HFF-Myc (cell line): ENCODE measurements at places on chromosomes 1 and 21.

DNA sequence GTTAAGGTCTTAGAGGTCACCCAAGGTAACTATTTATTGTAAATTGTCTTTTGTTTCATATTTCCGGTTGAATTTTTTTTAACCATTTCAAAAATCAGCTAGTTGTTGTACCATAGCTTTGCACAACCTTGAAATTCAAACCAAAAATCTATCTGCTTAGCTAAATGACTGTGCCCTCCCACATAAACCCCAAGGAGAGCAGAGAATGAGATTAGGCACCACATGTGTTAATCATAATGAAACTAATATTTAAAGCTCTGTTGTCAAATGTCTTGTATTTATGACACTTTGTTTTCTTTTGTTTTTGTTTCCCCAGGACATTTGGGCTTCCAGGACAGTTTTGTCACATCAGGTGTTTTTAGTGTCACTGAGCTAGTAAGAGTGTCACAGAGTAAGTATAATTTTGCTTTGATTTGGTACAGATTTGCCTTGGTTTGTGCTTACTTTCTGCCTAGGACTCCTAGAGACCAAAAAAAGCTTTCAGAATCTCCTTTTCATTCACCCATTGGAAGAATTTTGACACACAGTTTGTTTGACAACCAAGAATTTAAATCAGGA lies 249.9 kb downstream of the NFIA start:
- no peak for DNase-seq

DNA sequence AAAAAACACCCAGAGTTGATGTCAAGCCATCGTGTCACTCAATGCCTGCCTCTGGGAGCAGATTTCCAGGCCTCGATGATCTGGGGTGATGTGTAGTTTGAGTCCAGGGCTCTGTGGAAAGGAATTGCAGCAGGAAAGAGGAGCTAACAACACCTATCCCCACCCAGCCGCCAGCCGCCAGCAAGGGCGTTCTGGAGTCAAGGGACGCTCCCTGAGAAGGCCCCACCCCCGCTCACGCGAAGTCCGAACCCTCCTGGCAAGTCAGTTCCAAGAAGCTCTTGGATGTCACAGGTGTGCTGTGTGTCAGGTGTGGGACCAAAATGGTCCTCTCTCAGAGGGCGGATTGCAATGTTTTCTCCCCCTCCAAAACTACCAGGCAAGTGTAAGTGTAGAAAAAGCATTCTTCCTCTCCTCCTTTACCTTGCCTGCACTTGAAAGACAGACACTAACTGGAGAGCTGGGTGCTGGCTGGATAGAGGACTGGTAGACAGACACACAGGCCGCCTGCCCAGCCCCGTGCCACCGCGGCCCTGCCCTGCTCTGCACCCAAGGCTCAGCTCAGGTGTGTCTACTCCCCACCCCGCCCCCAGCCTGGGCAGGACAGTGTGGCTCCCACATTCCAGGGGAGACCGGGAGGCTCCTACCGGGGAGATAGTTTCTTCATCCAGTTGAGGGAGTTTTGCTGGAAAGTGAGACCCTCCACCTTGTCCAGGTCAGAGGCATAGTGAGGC lies 8.5 kb downstream of the AGT start:
- no peak for DNase-seq

- DNase-seq: no peak
Observed at GRCh38 chr1:33844166-33844565, 19.7 kb upstream of the HMGB4 start.

DNA sequence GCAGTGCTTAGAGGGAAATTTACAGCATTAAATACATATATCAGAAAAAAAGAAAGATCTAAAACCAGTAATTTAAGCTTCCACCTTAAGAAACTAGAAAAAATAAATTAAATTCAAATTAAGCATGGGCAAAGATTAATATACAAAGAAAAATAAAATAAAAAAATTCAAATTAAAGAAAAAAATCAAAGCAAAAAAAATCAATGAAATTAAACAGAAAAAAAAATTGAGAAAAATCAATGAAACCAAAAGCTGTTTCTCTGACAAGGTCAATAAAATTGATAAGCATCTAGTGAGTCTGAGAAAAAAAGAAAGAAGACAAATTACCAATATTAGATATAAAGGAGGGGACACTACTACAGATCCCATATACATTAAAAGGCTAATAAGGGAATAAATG lies 26.0 kb downstream of the GNG12 start:
- no peak for DNase-seq

DNA sequence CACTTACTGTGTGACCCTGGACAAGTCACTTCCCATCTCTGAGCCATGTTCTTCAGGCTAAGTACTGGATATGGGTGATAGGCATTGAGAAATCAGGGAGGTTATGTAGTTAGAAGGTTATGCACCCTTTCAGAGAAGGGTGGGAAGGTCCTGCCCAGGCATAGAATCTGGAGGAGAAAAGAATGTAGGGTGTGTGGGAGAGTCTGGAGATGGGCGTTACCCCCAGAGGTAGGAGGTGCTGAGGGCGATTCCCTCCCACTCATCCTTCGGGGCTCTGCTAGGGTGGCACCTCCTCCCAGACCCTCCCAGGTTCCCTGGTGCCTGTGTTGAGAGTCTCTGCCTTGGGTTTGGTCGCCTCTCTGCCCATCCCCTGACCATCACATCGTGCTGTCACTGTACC lies 51.1 kb downstream of the IGSF21 start:
- no peak for DNase-seq

DNA sequence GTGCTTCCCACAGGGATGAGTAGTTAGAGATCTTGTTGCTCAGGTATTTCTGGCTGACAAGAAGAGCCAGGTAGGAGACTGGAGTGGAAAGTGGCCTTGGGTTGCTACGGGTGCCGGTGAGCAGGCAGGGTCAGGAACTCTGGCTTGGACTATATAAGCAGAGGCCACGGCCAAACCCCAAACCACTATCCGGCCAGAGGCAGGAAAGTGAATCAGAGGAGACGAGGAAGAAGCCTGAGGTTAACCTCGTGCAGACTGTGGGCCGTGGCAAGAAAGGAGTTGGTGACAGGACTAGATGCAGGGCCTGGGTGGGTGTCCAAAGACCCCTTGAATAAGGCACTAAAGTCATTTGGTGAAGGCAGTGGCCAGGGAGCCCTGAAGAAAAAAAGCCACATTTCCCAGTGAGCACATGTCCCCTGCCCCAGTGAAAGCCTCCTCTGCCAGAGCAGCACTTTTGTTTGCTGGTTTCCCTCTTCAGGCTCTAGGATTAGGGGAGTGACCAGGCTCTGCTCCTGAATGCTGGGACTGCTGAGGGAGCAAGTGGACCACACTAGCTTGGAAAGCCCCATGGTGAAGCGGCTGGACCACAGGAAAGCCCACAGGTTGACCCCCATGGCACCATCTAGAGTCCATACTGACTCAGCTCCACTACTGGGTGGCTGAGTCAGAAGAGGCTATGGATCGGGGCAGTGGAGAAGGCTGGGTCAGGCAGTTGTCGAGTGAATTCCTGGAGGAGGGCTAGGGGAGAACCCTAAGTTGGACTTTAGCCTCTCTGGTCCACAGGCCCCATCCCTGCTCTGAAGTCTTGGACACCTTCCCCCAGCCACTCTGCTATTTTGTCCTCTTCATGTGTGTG lies 23.4 kb downstream of the CSF1 start:
- DNase-seq: no peak

DNA sequence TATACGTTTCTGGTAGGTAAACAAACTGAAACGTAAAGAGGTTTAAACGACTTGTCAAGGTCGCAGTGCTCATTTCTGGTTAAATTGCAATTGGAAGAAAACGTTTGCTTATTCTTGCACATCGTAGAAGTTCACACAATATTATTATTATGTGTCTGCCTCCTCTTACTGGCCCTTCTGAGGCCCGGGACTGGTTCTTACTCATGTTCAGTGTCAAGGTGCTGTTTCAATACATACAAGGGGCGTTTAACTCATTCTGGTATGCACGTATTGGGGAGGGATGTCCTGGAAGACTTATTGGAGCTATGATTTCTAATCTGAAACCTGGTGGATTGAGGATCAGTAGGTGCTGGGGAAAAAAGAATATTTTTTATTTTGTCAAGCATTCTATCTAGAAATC lies 932 bp downstream of the RPF1 start:
- DNase-seq: no peak

DNA sequence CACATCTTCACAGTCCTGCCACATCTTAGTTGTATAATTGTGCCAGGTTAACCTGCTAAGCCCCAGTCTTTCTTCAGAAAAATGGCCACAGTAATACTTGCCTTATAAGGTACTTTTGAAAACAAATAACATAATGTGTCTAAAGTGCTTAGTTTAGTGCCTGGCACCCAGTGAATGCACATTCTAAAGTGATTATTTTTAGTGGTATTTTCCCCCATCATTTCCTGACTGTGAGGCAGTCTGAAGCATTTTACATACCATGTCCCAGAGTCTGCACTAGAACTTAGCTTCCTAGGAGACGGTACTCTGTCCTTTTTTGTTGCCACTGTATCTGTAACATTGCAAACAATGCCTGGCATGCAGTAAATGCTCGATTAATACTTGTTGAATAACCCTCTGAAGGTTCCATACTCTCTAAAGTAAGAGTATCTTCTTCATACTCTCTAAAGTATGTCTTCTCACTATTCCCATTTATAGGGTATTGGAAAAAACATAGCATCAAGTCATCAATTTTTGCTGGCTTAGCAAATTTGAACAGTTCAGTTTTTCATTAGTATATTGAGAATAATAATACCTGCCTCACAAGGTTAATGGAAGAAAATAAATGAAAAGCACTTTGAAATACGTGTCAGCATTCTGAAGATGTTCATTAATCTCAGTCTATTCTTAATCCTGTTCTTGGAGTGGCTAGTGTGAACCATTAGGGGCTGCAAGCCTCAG lies 43.7 kb downstream of the FMO3 start:
- DNase-seq: no peak

- no peak for DNase-seq
Observed at GRCh38 chr1:17763417-17763816, 8.3 kb downstream of the ACTL8 start.
